Stimulated activated CD8-positive, alpha-beta memory T cell treated with anti-CD3 and anti-CD28 coated beads, Interleukin-4, amount 100 ng/mL, for 1 hour (primary cell): ENCODE measurements at places on chromosomes 3 and 15.

DNA sequence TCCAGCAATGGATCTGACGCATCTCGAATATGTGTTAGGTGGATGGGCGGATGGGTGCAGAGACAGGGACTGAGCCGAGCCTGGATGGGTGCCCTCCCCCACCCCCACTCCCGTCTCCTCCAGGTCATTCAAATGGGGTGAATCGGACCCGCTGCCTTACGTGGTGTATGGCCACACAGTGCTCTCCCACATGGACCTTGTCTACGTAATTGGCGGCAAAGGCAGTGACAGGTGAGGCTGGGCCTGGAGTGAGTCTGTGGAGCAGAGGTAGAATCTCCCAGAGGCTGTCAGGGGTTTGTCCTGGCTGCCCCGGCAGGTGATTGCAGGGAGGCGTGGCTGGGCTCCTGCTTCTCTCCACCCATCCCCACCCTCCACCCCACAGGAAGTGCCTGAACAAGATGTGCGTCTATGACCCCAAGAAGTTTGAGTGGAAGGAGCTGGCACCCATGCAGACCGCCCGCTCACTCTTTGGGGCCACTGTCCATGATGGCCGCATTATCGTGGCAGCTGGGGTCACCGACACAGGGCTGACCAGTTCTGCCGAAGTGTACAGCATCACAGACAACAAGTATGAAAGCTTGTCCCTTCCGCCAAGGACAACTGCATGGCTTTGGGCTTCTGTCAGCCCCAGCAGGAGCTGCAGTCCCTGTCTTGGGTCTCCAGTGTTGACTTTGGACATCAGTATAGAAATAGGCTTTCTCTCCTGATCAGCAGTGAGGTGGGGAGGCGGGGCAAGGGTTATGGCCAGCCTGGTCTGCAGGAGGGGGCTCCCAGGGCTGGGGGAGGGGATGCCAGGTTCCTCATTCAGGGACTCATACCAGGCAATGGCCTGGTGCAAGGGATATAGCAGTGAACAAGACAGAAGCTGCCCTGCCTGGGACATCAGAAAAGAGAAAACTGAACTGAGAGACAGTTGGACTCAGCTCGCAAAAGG is 3.4 kb downstream of the KLHL40 start:
- DNase-seq = no peak

DNA sequence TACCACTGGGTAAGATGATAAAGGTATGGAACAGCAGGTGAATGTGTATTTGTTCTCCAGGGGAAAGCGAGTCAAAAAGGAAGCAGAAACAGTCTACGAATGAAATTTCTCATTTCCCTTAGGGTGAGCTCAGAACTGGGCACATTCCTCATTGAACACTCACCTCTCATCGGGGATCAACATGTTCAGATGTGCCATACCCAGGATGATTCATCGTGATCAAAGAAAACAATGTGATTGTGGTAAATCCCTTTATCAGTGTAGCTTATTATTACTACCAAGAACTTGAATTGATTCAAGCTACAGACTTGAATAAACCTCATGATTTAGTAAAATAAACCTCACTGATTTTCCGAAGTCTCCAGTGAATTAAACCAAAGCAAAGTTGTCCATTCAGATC is 72.1 kb downstream of the GJD2 start:
- DNase-seq = no peak

- no peak for DNase-seq
These were observed 90.7 kb upstream of the GOLIM4 start for GRCh38 chr3:168186293-168186983.

DNA sequence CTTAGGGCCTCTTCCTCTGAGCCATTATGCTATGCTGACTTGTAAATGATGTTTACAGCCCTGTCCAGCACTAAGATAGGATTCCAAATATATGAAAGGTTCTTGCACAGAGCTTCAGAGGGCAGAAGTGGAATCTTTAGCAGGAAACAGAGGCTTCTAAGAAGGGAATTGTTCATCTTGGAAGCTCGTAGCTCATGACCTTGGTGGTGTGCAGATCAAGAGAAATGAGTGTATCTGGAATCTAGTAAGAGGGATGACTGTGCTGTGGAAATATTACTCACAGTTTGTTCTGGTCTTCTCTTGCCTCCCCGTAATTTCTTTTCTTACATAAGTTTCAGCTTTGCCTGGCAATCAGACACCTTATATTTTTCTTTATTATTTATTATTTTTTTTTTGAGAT is 175.8 kb downstream of the SPATA16 start:
- DNase-seq = no peak

- no peak for DNase-seq
These were observed 3.1 kb downstream of the MYLK start for GRCh38 chr3:123880998-123881561.

DNA sequence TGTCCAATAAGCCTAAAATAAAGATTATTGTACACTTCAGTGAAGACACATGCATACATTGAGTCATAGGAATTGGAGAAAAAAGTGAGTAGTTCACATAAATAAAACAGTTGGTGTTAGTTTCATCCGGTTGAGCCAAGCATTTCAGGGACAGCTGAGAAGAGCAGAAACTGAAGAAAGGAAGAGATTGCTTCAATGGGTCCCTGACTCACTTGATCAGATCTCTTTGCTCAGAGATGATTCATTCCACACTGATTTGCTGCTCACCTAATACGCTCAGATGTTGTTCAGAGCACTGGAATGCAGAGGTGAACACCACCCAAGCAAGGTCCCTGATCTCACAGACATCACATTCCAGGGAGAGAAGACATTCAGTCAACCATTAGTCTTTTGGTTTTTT is 93.7 kb downstream of the RAD18 start:
- DNase-seq = no peak

GRCh38 chr3:10416730-10417300 is 88.6 kb downstream of the ATP2B2 start:
- no peak for DNase-seq

- DNase-seq = no peak
These were observed 19.5 kb upstream of the C3orf70 start for GRCh38 chr3:185172086-185173049.

GRCh38 chr3:29099296-29099695 is 181.6 kb upstream of the RBMS3 start:
- DNase-seq = no peak

DNA sequence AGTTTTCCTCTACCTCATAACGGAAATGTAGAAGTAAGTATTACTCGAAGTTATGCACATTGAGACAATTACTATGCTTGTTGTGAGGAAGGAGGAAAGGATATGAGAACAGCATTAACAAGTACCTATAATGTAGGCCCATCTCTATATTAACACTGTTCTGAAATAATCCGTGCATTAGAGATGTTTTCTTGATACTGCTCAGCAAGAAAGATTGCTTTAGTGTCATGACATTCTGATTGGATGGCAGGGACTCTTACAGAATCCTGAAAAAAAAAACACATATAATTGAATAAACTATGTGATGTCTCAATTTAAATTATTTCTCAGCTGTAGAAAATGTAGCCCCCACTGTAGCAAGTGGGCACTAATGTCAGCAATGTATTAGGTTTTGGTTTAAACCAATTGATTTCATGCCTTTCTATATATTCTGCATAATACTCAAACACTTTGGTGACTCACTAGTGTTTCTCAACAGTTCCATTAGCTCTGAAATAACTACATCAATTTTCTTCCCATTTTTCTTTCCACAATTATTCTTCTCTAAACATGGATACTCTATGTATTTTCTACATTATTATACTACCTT is 598.3 kb upstream of the BCHE start:
- no peak for DNase-seq

DNA sequence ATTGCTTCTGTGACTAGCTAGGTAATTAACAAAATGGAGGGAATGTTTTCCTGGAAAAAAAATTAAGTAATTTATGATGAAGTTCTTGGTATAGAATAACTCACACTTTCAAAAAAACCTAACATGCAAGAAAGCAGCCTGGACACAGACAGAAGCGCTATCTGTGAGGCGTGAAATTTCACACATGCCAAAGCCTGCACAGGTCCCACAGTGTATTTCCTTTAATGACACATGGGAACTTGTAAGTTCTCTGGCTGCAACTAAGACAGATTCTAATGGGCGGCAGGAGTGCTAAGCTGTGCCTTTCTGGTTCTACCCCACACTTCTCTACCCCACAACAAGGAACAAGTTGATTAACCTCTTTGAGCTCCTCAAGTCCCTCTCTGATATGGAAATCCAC is 84.9 kb upstream of the NEO1 start:
- DNase-seq = peak; percentile 4

- no peak for DNase-seq
These were observed 42.7 kb downstream of the EIF2AK4 start for GRCh38 chr15:39976291-39977274.

DNA sequence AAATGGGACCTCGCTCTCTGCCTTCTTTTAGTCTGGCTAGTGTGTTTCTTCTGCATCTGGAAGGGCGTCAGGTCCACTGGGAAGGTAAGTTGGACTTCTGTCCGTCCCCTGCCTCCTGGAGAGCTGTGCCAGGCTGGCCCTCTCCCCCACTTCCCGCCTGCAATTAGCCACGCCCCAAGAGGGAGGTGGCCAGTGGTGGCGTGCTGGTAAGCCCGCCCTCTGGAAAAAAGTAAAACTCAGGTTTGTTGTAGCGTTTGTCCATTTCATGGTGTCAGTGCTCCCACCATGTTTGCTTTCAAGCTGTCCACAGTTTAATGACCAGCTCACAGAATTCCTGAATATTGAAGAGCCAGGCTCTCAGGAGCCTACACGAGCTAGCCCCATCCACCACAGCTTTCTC is 55.6 kb downstream of the SLC6A6 start:
- DNase-seq = no peak

GRCh38 chr15:42156243-42156922 is at the start of gene PLA2G4F:
Gene PLA2G4F (minus strand): TSS chr15:42156636. CDS start chr15:42156549, 87 bp downstream.
- no peak for DNase-seq

DNA sequence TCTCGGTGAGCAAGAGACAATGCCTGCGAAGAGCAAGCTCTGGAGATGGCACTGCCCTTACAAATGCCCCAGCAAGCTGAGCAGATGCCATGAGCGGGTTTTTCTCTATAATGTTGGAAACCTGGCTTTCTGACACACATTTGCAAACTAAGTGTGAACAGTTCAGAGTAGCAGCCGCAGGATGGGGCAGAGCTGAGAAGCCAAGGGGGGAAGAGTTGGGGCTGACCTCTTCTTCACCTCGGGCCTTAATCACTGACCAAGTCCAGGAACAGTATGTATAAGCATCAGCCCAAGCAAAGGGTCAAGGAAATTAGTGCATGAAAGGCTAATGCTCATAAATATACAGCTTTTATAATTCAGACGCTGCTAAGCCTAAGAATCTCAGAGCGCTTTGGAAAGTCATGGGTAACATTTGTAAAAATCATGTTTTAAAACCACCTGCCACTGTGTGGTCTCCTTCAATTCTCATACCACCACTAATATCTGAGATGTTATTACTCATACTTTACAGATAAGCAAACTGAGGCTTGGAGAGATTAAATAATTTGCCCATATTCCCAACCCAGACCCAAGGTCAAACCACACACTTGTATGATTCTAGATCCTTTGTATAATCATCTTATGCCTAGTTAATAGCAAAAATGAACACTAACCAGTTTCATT is 603.4 kb downstream of the FOXP1 start:
- DNase-seq = no peak
